ENCODE measurements at places on chromosomes 6 and 20. TPM values are rescaled to one million over a fixed set of nuclear protein-coding genes. Genes with fewer than 3 reads are reported as not detected.

SFT2D1 gene
- total RNA-seq, result 21.2 TPM

KIFC1 gene
- 63.4 TPM for total RNA-seq

LSM2 gene
- total RNA-seq, result 78.1 TPM

HLA-DQB2 gene
- total RNA-seq, result not detected

STMND1 gene
- not detected for total RNA-seq

TBXT gene
- total RNA-seq, result not detected

SLC22A16 gene
- not detected for total RNA-seq

HRH3 gene
- total RNA-seq, result not detected

DDR1 gene
- total RNA-seq, result 22.9 TPM

DNA sequence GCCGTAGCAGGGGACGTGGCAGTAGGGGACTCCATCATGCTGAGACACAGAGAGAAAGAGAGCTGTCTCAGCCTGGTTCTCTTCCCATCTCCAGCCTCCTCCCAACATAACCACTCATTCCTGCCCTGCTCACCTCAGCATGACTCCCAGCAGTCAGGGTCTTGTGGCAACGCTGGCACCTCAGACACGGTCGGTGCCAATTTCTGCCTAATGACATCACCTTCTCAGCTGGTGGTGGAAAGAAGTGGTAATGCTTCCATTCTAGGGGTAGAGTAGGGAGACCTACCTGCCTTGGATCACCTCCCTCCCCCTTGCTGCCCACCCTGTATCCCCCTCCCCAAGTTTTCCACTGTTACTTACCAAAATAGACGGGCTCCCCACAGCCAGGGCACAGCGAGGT is 2.5 kb downstream of the CRIP3 start:
- no peak for DNase-seq

DNA sequence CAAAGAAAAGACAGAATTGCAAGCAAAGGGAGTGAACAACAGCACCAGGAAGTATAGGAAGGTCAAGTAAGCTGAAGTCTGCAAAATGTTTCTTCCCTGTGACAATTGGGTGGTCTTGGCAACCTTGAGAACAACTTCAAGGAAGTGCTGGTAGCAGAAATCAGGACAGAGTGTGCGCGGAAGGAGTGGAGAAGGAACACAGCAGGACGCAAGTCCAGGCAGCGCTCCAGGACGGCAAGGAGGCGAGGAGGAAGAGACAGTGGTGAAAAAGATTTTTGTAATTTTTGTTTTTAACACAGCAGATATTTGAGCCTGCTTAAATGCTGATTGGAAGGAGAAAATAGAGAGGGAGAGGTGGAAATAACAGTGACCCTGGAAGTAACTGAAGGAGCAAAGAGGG is 141.7 kb downstream of the F13A1 start:
- no peak for DNase-seq

GRCh38 chr6:81636930-81637568 is 115.4 kb downstream of the TENT5A start:
- no peak for DNase-seq

DNA sequence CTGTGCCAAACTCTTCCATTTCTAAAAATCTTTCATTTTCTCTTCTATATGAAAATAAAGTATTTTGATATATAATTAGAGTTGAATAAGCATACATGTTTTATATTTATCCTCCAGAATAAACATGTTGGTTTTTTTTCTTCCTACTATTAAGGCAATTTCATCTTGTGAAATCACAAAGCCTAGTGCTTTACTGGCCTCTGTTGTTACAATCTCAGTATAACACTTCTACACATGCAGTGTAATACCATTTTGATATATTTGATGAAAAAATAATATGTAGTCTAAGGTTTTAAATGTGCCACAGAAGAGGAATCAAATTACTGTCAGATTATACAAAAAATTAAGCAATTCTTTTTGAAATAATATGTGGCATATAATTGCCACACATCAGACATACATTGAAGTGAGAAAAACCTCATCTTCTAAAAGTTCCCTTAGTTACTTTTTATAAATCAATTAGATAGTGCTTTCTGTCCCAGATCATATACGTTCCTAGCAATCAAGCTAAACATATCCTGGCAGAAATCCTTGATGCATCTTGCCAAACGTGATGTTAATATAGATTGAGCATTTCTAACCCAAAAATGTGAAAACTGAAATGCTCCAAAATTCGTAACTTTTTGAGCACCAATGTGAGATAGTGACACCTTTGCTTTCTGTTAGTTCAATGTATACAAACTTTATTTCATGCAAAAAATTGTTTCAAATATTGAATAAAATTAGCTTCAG is 225.1 kb upstream of the MANEA start:
- DNase-seq, result no peak

DNA sequence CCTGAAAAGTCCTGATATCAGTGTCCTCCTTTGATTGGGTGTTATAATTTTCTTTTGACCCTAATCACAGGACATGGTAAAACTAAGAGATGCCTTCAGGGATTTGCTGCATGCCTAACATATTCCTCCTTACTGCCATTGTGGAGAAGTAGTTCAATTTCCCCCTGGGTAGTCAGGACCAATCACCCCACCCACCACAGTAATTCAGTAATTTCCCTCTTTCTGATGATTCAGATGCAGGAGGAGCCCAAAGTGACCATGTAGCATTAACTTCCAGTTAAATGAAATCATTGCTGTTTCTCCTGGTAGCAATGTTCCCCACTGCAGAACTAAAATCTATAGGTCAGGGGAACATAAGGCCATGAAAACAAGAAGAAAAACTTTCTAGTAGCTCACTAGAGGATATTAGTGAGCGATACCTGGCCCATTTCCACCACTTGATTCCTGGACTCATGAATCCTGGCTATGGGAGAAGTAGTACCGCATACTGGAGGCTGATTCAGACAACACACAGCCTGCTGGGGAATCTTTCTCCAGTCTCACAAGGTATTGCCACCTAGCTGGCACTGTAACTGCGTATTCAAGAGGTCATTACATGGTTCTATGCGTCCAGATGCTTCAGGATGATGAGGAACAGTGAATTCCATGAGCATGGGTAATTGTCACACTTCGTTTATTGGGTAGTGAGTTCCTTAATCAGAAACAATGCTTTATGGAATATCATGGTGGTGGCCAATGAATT is 561.2 kb downstream of the HAO1 start:
- no peak for DNase-seq

- no peak for DNase-seq
Observed at GRCh38 chr6:13419422-13420195, 67.8 kb downstream of the GFOD1 start.

- DNase-seq, result no peak
Observed at GRCh38 chr20:22507240-22507961, 77.0 kb downstream of the FOXA2 start.

- DNase-seq, result peak; percentile 24
Observed at GRCh38 chr6:6665555-6666243, 77.2 kb downstream of the LY86 start.

DNA sequence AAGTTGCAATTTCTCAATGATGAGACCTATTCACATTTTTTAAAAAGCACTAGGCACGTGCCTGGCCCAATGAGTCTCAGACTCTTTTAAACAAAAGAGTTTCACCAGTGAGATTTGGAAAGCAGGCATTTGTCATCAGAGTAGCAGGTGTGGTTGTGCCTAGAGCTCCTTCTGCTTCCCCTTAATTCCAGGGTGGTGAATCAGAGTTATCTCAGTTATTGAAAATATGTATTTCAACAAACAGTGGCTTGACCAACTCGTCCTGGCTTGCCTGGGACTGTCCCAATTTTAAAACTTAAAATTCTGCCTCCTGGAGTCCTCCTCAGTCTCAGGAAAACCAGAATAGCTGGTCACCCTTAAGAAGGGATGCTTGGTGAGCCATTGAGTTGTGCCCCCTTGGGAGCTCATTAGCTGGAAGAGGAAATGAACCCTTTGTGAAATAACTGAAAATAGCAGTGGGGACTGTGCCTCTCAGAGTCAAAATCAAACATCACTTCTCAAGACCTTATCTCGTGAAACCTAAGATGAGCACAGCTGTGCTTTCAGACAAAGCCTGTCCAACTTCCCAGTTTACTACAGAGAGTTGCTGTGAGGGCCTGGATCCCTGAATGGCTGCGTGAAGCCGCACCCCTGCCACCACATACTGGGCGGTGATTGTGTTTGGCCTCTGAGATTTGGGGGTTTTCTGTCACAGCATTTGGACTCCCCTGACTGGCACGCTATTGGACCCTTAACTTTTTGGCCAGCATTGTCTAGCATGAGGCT is 116.3 kb downstream of the ANKRD60 start:
- no peak for DNase-seq

DNA sequence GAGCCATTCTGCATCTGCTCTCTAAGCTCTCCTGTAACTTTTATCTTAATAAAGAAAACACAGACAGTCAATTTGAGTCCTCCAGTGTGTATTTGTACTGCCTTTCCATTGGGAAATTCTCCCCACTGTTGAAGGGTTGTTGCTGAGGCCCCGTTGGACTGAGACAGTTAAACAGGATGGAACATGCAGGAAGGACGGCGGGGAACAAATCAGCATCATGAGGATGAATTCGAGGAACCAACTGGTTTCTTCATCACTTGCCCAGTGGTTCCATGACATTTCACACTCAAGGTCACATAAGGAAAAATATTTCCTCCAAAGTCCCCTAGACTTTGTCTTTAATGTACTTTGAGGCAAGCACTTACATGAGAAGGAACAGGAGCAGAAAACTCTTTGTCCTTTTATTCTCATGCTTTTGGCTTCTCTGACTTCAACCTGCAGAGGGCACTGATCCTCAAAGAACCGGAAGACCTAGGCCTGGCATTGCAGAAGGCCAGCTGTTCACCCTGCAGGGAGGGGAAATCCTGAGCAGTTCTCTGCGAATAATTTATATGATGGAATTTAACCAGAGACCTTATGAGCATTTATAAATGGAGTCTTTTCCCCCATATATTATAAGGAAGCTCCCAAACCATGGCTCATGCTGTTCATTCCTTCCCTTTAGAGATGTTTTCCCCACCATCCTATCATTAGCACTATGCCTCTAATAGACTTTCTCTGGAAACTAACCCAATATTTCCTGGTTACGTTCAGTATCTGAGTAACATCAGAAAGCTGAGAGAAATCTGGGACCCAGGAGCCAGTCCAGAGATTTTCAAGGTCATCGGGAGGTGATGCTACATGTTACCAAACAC is 55.2 kb upstream of the ADGRF1 start:
- peak; percentile 77 for DNase-seq

DNA sequence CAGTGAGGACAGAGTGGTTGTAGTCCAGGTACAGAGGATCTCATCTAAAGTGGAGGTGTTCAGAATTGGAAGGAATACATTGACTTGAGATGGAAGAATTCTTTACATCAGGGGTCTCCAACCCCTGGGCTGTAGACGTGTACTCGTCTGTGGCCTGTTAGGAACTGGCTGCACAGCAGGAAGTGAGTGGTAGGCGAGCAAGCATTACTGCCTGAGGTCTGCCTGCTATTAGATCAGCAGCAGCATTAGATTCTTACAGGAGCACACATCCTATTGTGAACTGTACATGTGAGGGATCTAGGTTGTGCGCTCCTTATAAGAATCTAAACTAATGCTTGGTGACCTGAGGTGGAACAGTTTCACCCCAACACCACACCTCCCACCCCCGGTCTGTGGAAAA is 121.1 kb downstream of the CDKAL1 start:
- peak; percentile 35 for DNase-seq

DNA sequence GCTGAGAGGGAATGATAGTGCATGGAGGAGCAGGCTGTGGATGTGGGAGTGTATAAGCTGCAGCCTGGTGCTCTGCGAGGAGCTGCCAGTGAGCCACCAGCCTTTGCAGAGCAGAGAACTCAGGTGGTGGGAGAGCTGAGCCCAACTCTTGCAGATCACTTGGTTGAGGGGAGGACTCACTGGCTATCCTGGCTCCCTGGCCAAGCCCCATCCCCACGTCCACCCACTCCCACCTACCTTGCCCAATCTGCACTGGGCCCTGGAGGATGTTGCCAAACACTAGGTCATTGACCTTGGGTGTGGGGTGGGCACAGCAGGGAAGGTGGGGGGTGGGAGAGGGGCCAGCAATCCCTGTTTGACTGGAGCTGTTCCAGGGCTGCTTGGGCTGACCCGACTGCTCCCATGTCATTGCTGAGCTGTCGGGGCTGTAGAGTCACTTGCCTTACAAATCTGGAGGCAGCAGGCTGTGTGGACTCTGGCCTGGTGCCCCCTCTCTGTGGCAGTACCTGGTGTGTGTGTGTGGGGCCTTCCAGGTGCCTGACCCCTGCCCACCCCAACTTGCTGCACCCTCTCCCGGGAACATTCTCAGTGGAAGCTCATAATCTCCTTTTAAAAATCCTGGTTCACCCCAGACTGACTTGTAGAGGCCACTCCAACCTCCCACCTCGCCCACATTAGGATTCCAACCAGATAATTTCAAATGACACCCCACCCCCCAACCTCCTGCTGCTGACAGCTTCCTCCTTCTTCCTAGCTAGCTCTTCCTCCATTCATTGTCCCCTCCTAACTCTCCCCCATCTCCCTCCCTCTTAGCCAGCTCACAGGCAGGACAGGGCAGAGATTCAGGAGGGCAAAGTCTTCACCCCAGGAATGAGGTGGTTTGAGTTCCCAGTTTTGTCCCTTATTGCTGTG is 162.3 kb downstream of the MRPL14 start:
- DNase-seq, result no peak
